Midbrain (tissue), 1 donor: ENCODE measurements at places on chromosomes 6 and 20.
A peak's percentile ranks its signal among the peaks of the same experiment; 100 is the strongest.

DNA sequence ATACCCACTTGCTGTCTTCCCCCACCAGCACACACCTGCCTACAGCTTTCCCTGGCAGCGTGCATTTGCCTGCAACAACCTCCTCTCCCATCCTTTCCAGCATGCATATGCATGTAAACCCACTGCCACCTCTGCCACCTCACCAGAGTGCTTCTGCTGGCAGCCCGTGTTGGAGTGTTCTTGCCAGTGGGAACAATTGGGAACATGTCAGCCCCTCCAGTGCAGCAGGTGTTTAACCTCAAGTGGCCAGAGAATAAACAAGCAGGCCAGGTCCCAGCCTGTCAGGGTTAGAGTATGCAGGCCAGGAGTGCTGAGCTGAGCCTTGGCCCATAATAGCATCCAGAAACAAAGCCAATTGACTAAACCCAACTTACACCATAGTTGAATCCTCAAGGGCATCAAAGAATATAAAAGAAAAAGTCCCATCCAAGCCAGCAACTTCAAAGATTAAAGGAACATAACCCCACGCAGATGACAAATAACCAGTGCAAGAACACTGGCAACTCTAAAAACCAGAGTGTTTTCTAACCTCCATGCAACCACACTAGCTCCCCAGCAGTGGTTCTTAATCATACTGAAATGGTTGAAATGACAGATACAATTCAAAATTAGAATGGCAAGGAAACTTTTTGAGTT lies 1212.1 kb upstream of the CITED2 start:
- no peak for DNase-seq

DNA sequence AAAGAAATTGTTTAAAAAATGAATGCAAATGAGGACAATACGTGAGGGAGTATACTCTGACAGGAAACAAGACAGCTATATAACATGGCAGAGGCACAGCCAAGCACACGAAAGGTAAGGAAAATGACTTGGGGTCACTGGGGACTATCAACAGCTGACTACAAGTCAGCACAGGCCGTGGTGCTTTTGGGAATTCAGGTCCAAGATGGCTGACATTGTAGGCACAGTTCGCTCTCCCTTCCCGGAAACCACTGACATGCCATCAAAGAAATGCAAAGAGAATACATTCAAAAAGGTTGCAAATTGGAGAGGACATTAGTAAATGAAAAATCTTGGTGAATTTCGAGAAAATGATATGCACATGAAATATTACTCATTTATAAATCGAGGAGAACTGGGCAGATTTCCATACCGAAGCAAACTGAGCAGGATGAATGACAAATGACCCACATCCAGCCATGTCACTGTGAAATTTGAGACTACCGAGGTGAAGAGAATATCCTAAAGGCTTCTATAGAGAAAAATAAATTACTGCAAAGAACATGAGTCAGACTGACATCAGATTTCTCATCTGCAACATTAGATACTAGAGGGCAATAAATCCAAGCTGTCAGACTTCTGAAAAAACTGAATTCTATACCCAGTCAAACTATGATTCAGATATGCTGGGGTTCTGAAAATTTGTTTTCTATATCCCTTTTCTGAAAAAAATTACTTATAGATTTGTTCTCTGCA lies 391.1 kb downstream of the BTBD9 start:
- DNase-seq = no peak

DNA sequence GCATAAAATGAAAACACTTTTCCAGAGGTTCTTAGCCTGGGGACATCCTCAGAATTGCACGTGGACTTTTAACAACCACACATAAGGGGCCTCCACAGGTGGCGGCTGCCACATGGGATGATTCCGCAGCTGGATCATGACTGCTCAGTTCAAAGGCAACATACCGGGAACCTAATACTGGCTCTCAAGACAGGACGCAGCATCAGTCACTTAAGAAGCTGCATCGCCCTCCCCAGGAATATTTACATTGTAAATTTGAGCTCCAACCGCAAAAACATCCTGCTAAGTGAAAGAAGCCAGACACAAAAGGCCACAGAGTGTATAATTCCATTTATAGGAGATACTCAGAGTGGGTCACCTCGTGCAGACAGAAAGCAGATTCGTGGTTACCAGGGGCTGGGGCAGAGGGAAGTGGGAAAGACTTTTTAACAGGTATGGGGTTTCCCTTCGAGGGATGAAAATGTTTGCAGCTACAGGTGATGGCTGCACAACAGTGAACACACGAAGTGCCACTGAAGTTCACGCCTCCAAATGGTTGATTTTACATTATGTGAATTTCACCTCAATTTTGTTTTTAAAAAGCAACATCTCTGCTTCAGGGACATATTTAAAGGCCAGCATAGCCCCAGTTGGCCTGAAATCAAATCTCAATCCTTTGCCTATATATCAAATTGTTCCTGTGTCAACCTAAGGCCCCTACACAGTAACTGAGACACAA lies 141.5 kb downstream of the BMP7 start:
- no peak for DNase-seq

GRCh38 chr6:52596371-52597028 lies 19.6 kb upstream of the TRAM2 start:
- DNase-seq = peak; percentile 7

GRCh38 chr20:8228315-8228714 lies 96.2 kb downstream of the PLCB1 start:
- no peak for DNase-seq

- DNase-seq = peak; percentile 70
Observed at GRCh38 chr6:97215157-97215769, 67.8 kb downstream of the MMS22L start.

DNA sequence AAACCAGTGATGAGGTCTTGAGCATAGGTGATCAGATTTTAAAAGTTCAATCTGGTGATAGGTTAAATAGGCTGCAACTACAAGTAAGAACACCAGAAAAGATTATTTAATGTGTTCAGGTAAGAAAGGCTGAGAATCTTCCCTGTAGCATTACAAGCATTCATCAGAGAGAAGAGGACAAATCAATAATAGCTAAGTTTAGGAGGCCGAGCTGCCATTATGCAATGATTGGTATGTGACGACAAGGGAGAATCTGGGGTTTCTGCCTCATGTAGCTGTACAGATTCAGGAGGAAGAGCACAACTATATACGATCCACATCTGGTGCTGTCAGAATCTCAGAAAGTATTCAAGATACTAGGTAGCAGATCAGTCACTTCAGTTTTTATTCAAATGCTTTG lies 21.9 kb downstream of the MLIP start:
- no peak for DNase-seq

DNA sequence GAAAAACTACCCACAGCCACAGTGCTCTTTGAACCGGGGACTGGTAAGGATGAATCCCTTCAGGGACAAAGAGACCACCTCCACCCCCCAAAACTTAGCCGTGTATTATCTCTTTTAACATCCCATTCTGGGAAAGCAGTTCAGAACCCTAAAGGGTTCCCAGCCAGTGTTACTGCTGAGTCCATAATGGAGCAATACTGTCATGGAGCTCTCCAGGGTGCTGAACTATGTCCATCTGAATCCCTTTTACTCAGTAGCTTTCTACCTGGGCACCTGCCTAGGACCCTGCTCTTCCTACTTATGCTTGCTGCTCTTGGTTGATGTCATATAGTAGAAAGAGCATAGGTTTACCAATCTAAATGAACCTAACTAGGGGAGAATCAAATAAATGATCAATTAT lies 22.3 kb upstream of the SAYSD1 start:
- DNase-seq = no peak

- no peak for DNase-seq
Observed at GRCh38 chr6:424741-425417, 33.3 kb downstream of the IRF4 start.

GRCh38 chr6:92024110-92024509 lies 1395.2 kb downstream of the EPHA7 start:
- no peak for DNase-seq

GRCh38 chr6:46757214-46757596 lies 10.5 kb downstream of the ANKRD66 start:
- DNase-seq = no peak

DNA sequence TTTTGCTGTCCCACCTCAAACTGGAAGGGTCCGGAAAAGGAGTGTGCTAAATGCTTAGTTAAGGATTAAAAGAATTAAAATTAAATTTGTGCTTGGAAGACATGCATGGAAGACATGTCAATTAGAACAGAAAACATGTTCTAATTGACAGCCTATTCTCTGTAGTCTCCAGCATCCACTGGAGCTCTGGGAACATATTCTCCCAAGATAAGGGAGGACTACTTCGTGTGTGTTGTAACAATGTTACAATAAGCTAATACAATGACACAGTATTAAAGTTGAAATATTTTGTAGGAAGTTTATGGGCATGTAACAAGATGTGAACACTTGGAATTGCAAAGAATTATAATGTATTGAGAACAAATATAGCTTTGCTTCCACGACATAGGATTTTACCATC lies 567.4 kb upstream of the CITED2 start:
- no peak for DNase-seq

GRCh38 chr20:17987988-17988387 lies 19.2 kb downstream of the MGME1 start:
- no peak for DNase-seq

- DNase-seq = no peak
Observed at GRCh38 chr6:32954267-32954666, 1.4 kb upstream of the HLA-DMA start.

GRCh38 chr6:1346558-1347091 lies 34.7 kb downstream of the FOXQ1 start:
- no peak for DNase-seq

DNA sequence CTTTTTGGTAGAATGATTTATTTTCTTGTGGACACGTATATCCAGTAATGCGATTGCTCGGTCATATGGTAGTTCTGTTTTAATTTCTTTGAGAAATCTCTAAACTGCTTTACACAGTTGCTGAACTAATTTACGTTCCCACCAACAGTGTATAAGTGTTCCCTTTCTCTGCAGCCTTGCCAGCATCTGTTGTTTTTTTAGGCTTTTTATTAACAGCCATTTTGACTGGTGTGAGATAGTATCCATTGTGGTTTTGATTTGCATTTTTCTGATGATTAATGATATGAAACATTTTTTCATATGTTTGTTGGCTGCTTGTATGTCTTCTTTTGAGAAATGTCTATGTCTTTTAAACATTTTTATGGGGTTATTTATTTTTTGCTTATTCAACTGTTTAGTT lies 196.7 kb downstream of the MOXD1 start:
- DNase-seq = no peak

DNA sequence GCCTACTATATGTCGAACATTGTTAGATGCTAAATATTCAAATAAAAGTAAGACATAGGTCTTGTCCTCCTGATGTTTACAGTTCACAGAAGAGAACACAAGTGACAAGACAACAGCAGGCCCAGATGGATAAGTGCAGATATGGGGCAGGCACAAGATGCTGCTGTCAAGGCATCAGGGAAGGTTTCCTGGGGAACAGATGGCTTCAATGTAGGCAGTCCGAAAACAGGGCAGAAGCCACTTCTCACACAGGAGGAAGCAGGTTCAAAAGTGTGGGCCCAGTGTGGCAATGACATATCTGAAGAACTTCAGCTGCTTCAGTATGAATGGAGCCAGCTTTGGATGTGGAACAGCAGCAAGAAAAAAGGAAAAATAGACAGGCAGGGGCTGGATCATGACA lies 32.5 kb downstream of the HLA-DPB1 start:
- no peak for DNase-seq

GRCh38 chr6:90222724-90223198 lies 73.9 kb downstream of the BACH2 start:
- DNase-seq = no peak

- DNase-seq = no peak
Observed at GRCh38 chr20:24361541-24361940, 107.9 kb upstream of the SYNDIG1 start.

DNA sequence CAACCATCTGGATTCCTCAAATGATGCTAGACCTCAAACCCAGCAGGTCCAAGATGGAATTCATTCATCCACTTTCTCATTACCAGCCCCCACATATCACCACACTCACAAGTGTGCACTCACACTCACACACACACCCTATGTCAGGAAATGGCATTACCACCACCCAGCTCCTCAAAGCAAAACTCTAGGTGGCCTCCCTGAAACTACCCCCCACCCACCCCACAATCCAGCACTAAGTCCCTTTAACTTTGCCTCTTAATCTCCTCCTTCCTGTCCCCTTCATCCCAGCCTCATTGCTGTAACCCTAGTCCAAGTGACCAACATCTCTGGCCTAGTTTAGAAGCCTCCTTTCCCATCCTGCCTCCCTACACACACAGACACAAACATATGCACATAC lies 109.4 kb downstream of the TNFAIP3 start:
- no peak for DNase-seq

DNA sequence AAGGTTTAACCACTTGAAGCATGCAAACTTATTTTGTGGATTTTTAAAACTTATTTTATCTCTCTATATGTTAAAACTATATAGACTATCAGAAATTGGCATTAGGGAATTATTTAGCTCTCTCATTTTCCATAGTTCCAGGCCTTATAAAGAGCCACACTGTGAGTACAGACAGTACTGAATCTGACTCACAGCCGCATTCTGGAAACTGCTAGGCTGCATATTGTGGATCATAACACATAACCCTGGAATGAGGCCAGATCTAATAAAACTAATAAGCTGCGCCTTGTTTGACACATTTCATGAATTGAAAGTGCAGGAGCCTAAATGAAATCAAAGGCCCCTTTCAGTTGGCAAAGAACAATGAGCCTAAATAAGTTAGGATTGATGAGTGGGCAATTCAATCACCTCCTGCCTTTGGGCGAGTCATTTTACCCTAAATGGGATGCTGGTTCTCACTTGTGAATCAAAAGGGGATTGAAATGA lies 308.4 kb downstream of the PACRG start:
- no peak for DNase-seq

DNA sequence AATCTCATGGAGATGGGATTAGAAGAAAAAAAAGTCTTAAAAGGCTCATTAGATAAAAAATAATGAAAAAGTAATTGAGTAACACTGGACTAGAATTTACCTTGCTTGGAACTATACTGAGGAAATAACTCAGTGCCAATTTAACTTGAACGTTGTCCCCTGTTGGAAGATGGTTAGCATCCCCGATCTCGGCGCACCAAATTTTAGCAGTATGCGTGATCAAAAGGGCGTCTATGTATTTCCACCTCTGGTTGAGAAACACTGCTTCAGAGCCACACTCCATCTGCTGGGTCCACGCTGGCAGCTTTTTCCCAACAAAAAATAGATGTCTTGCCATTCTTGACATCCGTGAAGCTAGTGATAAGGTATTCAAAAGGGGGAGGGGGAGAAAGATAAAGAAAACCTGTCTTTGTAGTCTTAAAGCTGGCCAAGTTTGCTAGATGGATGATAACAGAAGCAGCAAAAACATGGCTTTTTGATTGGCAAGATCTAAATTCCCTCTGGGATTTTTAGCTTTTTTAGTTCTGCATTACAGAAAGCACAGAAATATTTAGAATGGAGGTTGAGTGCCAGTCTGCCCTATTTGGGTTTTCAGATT lies 6.4 kb downstream of the HINT3 start:
- no peak for DNase-seq
